ENCODE measurements at places on chromosomes 12 and 14.

DNA sequence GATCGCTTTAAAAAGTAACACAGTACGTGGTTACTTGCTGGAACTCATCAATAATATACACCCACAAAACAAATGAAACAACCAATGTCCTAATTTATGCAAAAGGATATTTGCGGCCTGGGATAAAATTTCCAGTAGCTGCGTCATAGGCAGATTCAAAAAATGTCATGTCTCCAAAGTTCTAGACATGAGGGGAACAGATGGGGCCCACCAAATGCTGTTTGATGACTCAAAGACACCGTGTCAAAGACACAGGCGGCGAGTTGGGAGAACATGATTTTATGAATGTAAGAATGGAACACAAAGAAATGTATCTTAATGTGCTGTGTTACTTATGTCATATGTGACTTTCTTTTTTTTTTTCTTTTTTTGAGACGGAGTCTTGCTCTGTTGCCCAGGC, 34.3 kb upstream of the NCOR2 start:
- DNase-seq, result no peak

DNA sequence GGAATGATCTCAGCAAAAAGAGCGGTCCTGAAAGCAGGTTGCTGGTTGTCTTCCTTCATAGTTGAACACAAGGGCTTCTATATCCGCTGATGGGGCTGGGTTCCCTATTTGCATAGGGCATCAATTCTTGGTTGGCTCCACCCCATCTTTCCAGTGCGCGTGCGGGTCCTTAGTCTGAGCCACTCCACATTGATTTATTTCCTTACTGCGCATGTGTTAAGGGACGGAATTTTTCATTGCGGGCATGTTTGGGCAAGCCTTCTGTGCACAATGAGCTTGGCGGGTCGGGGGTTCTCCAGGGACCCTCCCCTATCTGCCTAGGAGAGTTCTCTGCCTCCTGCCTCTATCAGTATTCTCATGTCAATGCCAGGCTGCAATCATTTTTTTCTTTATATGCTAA, 21.2 kb upstream of the DLGAP5 start:
- no peak for DNase-seq

DNA sequence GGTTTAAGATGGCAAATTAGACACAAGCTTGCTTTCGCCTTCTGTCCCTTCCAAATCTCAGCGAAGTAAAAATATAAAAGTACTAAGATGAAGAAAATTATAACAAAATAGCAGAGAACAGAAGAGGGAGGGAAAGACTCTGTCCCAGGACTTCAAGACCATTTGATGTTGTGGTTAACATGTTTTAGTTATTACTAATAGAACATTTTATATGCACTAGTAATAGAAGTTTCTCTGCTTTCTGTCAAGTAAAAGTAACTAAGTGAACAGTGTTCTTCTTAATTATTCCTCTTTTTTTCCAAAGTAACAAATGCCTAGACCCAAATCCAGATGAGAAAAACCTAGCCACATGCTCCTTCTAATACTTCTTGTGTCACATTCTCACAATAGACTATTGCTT, 85.1 kb upstream of the DAAM1 start:
- no peak for DNase-seq

DNA sequence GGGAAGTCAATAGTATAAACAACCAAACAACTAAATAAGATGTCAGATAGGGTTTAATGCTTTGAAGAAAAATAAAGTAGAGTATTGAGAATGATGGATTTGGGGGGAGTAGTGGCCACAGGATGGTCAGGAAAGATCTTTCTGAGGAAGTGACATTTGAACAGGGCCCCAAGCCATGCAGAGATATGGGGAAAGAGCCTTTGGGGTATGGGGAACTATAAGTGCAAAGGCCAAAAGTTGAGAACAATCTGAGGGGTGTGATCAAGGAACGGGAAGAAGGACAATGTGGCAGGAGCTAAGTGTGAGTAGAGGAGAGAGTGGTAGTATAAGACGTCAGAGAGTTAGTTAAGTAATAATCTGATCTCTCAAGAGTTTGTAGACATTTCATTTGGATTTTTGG, 1.3 kb downstream of the MRPS35 start:
- DNase-seq, result no peak

DNA sequence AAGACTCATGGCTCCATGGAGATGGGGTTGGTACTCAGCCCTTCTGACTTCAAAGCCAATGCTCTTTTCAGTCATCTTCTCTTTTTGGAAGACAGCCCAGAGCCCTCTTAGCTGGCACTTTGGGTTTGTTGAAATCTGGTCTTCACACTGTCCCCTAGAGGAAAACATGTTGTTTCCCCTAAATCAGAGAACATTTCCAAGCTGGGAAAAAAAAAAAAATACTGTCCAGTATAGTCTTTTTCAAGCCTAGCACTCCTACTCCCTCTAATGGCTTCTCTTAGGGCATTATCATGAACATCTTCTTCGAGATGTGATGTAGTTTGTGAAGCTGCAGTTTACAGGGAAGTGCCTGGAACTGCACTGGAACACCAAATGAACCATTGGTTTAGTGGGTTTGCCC, 3.0 kb upstream of the ZC3H14 start:
- DNase-seq, result peak; percentile 26

DNA sequence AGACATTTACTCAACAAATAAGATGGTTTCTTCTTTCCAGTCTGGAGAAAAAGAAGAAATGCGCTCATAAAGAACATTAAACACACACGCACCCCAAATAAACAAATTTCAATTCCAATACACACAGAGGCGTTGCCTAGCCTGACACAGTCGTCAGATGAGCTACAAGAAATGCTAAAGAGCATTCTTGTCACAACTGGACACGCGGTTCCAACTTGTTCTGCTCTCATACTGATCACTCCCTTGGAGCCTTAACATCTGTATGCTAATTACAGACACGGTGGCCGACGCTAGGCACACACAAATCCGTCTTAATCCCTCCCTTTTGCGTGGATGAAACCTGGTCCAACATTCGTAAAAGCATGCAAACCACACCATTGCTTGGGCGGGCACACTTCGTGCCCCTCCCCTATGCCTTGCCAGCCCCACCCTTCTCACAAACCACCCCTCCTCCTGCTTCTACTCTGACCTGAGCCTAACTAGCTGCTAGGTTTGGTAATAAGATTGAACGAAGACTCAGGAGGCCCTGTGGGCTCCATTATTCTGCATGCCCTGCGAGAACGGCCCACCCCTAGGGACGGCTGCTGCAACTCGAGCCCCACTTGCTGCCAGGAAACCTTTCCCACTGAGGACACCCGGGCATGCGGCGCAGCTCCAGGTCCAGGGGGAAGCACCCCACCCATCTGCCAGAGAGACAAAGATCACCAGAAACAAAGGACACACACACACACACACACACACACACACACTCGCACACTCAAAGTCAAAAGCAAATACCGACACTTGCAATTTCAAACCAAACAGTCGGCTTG, 1.2 kb downstream of the KCNK10 start:
- DNase-seq, result no peak

DNA sequence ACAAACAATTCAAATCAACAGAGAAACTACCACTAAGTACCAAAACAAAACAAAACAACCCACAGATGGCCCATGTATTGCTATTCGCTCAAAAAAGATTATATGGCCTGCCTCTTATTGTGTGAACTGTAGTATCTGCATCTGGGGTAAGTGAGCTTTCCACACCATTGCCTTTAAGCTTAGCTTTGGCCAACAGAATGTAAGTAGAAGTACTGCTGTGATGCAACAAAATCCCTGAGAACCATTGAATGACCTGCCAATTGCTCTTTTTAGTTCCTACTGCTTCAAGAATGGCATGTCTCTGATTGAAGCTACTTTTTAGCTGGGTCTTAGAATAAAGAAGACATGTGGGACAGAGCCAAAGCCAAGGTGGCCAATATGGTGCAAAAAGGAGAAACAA, 32.5 kb downstream of the PPFIA2 start:
- peak; percentile 14 for DNase-seq

- DNase-seq, result no peak
Measured at GRCh38 chr14:20989471-20989786, 351 bp upstream of the METTL17 start.

DNA sequence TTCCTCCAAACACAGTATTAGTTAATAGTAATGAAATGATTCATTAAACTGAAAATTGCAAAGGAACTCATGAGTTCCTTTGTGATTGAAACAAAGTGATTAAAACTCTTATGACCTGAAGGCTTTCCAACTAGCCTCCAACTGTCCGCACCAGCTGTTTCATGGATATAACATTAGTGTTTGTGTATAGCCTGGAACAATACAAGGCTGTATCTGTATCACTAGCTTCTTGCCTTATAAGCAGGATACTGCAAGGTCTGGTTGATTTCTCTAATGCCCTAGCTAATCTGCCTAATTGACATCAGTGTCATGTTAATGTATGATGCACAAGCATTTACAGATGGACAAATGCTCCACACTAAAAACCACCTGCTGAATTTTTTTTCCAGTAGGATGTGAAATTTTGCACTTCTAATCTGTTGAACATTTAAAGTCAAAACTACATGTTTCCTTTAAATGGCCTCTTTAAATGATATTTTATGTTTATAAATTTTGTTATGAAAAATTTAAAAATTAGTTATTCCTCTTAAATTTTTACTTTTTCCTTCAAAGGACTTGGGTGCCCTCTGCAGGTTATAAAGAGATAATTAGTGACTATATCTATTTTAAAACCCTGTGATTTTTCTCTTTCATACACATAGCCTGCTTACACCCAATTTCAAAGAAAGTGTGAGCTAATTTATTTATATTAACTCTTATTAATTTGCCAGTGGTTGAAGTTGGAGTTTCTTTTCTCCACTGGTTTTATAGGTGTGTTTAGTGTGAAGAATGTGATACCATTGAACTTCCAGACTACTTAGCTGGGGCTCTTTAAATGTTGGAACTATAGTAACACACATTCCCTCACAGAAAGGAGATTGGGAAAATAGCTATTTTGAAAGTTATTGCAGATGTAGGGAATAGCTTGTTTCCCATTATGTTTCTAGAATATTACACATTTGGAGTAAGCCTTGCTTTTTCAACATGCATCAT, 25.4 kb downstream of the AP5M1 start:
- no peak for DNase-seq

All from midbrain (tissue), 1 donor.